ENCODE measurements at places on chromosomes 2 and 18.
A peak's percentile ranks its signal among the peaks of the same experiment; 100 is the strongest.

DNA sequence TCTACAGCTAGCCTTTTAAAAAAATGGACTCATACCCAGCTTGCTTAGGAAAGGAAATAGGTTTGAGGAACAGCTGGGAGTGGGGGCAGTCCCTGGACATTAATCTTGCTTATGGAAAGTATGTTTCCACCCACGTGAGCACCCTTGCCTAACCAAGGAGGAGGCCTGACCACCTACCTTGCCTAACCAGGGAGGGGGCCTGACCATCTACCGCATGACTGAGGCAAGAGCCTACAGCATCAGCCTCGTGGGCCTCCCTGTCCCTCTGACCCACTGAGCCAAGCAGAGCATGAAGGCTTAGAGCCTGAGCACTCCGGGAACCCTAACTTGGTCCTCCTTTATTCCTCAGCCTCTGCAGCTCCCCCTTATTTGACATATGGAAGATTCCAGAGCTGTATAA, 20.2 kb downstream of the PRKAG3 start:
- DNase-seq, result no peak

DNA sequence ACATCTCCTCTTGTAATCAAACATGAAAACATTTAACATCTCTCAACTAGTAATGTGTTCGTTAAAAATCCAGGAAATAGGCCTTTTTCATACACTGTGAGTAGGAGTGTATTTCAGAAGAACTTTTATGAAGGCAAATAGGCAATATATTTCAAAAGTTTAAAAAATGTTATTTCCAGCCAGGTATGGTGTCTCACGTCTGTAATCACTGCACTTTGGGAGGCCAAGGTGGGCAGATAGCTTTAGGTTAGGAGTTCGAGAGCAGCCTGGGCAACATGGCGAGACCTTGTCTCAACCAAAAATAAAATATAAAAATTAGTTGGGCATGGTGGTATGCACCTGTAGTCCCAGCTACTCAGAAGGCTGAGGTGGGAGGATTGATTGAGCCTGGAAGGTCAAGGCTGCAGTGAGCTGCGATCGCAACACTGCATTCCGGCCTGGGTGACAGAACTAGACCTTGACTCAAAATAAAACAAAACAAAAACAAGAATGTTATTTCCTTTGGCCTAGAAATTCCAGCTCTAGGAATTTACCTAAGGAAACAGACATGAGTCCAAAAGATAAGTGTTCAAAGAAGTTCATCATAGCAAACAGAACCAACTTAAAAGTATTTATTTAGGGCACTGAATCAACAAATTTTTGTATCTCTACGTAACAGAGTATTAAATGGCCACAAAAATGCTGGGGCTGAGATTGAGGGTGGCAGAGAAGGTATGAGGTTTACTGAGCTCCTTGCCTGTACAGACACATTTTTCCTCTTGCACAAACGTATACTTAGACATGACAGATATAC, 14.9 kb downstream of the RBKS start:
- no peak for DNase-seq

DNA sequence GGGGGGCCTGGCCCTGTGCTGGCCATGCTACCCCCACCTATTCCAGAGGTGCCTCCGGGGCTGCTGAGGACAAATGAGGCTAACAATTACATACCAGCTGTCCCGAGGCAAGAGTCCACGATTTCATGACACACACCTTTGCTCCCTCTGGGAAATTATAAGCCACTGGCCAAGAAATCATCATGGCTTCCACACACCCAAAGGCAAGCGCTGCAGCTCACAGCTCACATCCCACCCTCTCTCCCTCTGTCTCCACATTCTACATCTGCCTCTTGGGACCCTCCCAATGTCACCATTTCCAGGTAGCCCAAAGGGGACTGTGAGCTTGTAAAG, 134.4 kb downstream of the HDAC4 start:
- DNase-seq, result no peak

GRCh38 chr2:42054714-42055430, 7.1 kb downstream of the PKDCC start:
- DNase-seq, result peak; percentile 78

GRCh38 chr2:43725711-43726246, 48.1 kb upstream of the DYNC2LI1 start:
- DNase-seq, result no peak

DNA sequence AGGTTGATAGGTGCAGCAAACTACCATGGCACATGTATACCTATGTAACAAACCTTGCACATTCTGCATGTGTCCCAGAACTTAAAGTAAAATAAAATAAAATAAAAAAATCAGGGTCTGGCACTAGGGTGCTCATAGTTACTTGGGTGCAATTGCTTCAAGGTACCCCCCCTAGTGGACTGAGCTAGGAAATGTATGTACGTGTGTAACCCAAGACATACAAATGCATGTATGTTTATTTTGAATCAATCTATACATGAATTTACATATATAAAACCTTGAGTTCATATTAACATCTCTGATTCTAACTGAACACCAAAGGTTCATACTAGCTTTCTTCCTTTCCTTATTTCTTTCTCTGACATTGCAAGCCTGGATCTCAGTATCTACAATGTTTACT, 51.5 kb downstream of the USP37 start:
- DNase-seq, result no peak

DNA sequence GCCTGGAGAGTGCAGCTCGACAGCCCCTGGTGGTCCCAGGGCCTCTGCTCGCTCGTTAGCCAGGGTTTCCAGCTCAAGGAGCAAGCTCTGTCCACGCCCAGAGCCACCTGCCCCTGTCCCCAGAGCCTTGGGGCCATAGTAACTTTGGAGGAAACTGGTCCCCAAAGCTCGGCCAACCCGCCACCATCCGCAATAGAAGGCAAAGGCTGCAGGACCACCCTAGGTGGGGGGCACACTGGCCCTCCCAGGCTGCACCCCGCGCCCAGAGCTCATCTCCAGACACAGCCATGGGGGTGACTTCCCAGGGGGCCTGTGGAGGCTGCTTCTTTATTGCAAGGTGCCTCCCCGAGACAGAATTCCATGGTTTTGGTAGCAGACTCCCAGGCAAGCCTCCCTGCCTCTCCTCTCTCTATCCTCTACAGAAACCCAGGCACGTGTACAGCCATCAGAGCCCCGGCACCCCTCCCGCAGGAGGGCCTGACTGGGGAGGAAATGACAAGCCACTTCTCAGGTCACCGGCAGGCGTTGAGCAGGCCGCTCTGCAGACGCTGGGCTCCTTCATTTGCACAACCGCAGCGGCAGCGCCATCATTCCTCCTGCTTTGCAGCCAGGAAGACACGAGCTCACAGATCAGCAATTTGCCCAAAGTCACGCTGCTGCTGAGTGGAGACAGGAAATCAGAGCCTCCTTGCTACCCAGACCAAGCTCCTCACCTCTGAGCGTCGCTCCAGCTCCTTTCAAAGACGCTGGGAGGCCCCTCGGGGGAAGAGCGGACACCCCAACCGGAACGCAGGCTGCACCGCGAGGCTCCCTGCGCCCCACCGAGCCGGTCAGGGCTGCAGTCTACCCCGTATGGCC, 80.2 kb downstream of the NDUFA10 start:
- DNase-seq, result no peak

- DNase-seq, result no peak
These were observed 128.3 kb downstream of the CDH2 start for GRCh38 chr18:28048612-28049011.

- DNase-seq, result no peak
These were observed 49.6 kb downstream of the LINC00305 start for GRCh38 chr18:64099244-64099643.

- DNase-seq, result no peak
These were observed 756.8 kb upstream of the KLHL29 start for GRCh38 chr2:22628221-22628620.

DNA sequence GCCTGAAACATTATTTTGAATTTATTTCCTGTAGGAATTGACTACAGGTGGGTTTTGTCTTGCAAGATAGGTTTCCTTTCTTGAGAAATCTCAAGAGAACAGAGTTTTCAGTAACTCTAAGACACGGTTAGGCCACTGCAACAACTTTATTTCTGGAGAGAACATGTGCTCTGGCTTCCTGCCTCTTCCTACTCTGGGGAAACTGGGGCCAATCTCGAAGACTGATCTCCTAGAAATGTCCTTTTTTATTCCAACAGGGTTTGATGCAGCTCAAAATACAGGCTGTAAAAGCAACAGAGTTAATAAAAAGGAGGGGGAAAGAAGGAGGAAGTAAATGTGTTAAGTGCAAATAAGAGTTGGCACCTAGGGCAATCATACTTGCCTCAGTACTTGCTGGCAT, 4.0 kb upstream of the SLC20A1 start:
- no peak for DNase-seq

- no peak for DNase-seq
These were observed 98.6 kb downstream of the NOL10 start for GRCh38 chr2:10591207-10591606.

- DNase-seq, result peak; percentile 64
These were observed 83.7 kb upstream of the GALNT5 start for GRCh38 chr2:157173740-157174184.

GRCh38 chr18:78643004-78643403, 336.6 kb upstream of the SALL3 start:
- DNase-seq, result no peak

DNA sequence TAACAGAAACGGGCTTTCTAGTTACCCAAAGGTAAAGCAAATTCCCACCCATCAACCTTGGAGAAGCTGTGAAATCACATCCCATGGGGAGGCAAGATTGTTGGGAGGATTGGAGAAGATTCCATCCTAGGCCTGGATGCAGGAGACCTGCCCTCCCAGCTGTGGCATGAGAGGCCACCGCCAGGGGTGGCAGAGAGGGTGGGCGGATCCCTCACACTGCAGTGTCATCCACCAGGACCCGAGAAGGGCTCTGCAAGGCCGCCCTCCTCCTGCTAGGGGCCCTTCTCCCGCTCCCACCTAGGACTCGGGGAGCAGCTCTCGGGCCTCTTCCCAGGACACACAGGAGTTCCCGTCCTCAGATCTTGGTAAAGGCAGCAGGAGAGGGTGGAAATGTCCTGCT, 15.5 kb upstream of the ATG16L1 start:
- DNase-seq, result no peak

DNA sequence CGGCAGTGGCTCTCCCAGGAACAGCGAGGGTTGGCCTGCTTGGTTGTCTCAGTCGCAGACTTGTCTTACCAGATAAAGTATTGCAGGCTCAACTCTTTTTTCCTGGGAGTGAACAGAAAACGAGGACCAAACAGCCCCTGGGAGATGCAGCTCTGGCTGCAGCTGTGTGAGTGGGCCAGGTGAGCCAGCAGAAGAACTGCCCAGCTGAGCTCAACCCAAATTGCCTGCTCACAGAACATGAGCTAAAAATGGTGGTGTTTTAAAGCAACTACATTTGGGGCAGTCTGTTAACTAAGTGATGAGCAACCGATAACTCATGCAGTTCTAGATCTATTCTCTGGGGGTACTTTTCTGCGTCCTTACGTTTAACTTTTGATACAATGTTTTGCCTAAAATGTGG, 161.1 kb upstream of the SIX3 start:
- no peak for DNase-seq

DNA sequence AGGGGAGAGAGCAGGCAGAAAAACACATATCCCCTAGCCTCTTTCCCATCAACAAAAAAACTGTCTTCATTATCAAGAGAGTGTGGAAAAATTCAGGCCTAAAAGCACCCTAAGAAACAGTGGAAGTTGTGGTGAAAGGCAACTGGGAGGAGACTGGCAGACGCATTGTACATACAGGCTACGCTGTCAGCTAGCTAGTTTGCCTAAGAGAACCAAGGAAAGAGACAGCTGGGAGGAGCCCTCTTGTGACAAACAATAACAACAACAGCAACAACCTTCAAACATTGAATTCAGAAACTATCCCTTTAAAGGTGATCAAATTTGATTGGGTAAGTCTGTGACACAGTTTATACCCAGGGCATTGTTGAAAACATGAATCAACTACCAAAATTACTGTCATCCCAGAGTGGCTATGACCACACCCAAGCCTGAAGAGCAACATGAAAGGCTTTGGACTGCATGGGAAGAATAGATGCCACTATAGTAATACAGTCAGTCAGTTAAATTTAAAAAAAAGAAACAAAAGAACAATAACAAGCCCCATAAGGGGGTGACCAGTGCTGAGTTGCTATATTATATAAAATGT, 88.9 kb upstream of the CRIM1 start:
- DNase-seq, result no peak

GRCh38 chr2:10610213-10610910, 79.4 kb downstream of the NOL10 start:
- peak; percentile 26 for DNase-seq

DNA sequence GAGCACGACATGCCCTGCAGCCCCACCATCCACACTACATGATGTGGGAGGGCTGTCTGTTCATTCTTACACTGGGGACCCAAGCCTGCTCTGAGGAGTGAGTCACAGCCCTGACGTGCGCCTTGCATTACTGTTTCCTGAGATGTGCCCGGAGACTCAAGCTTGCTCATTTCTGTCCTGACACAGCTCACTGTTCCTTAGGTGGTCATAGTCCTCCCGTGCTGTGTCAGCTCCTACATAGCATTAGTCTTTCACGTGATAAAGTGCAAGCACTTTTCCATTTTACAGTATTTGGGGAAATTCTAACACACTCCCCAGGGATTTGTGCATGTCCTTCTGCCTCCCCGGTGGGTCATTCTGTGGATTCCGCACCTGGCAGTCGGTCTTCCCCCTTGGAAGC, 46.2 kb upstream of the TRIM43B start:
- DNase-seq, result no peak

DNA sequence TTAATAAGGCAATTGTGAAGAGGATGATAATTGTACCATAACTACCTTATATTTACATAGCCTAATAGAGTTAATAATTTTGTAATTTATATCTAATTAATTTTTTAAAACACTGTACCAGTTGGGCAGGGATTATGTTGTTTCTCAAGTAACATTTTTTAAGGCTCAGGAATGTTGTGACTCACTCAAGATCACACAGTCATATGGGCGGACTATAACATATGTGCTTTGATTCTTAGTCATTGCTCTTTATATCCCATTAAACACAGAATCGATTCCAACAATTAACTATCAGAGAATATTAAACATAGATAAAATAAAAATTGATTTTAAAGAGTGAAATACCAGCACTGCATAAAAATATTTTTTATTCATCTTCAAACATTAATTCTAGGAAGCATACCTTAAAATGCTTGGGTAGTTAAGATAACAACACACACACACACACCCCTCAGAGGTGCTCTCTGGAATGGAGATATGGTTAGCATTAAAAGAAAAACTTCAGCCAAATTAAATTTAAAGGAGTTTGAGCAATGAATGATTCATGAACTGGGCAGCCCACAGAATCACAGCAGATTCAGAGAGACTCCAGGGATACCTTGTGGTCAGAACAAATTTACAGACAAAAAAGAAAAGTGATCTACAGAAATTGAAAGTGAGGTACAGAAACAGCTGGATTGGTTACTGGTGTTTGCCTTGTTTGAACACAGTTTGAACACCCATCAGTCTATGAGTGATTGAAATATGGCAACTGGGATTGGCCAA, 869.4 kb upstream of the ID2 start:
- no peak for DNase-seq

GRCh38 chr2:235964787-235965390, 203.3 kb downstream of the GBX2 start:
- no peak for DNase-seq

GRCh38 chr2:194166818-194167217, 1490.2 kb upstream of the SLC39A10 start:
- peak; percentile 52 for DNase-seq

- no peak for DNase-seq
These were observed 223.6 kb downstream of the GBX2 start for GRCh38 chr2:235944591-235944990.
